ENCODE measurements at places on chromosomes 4 and X.
A peak's percentile ranks its signal among the peaks of the same experiment; 100 is the strongest.

- DNase-seq = no peak
Observed at GRCh38 chrX:135436966-135437866, 15.5 kb downstream of the SMIM10L2A start.

DNA sequence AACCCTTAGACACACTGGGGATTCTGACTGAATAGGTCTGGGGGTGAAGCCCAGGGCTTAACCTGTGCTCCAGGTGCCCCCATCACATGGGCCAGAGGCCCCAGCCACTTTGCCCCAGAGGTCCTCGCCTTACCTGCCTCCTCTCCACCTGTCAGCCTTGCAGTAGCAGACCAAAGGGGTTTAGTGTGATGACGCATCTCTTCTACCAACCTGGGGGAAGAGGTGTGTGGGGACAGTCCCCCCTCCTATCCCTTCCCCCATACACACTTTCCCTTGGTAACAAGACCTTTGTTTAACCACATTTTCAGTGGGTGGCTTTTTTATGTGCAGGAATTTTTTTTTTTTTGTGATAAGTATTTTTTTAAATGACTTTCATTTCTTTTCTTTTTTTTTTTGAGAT is 6.3 kb downstream of the CLCN4 start:
- DNase-seq = no peak

GRCh38 chr4:101356928-101357327 is 9.6 kb upstream of the PPP3CA start:
- DNase-seq = no peak

DNA sequence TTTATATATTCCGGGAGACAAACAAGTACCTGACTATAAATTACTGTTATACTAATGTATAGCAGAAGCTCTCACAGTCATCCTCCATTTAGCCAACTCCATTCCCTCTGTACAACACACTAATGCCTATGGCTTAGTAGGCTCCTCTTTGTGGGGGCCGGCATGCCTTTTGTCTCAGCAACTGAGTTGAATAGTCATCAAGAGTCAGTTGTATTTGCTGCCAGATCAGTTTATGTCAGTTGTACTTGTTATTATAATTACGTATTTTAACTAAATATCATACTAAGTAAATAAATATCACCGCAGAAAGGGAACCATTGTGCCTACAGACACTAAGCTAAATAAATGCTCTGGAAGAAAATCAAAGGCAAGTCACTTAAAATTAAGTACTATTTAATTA is 9.9 kb downstream of the PRMT9 start:
- DNase-seq = no peak

DNA sequence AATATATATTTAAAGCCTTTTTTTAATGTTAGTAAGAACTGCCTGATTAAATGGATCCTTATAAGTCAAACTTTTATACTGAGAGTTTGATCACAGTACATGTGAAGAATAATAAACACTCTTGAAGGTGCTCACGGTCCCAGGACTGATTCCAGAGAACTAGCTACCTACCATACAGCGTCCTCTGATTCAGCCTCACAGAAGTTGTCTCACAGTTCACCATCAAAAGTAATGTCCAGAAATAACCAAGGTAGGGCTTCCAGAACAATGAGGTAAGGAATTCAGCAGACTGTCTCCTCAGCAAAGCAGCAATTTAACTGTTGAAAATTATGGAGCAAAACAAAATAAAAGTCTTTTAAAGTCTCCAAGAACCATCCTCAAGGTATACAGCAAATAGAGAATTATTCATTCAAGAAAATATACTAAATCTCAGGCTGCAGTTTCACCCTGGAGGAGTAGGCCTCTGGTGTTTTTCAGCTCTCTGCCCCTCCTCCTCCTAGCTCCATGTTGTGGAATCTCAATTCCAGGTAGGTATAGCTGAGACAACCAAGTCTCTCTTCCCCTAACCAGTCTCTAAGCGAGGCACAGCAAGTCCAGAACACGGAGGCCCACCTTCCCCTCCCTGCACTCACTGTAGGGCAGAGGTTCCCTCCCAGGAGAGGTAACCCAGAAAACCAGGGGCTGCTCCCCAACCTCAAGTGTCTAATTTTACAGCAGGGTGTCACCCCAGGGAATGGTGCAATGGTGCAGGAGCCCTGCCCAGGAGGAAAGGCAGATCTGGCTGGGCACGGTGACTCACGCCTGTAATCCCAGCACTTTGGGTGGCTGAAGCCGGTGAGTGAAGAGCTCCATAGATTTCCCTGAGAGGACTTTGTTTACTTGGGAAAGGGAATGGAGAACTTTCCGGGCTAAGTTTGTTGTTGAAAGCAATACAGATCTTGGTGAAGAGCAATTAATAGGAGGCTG is 28.6 kb downstream of the FAM241A start:
- no peak for DNase-seq

- no peak for DNase-seq
Observed at GRCh38 chrX:19593690-19594089, 78.4 kb upstream of the MAP3K15 start.

GRCh38 chr4:92235731-92236130 is 68.0 kb upstream of the GRID2 start:
- DNase-seq = no peak

- DNase-seq = no peak
Observed at GRCh38 chrX:155535866-155536265, 76.9 kb downstream of the TMLHE start.

- no peak for DNase-seq
Observed at GRCh38 chr4:95238554-95238953, 310.2 kb downstream of the UNC5C start.

DNA sequence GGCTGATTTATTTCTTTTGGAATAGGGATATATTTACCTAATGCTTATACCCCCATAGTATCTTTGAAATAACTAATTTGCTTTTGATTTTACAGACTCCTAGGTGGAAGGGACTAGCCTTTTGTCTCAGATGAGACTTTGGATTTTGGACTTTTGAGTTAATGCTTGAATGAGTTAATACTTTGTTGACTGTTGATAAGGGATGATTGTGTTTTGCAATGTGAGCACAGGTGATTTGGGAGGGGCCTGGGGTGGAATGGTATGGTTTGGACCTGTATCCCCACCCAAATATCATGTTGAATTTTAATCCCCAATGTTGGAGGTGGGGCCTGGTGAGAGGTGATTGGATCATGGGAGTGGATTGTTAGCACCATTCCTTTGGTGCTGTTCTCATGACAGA is 117.4 kb upstream of the ZC4H2 start:
- no peak for DNase-seq

DNA sequence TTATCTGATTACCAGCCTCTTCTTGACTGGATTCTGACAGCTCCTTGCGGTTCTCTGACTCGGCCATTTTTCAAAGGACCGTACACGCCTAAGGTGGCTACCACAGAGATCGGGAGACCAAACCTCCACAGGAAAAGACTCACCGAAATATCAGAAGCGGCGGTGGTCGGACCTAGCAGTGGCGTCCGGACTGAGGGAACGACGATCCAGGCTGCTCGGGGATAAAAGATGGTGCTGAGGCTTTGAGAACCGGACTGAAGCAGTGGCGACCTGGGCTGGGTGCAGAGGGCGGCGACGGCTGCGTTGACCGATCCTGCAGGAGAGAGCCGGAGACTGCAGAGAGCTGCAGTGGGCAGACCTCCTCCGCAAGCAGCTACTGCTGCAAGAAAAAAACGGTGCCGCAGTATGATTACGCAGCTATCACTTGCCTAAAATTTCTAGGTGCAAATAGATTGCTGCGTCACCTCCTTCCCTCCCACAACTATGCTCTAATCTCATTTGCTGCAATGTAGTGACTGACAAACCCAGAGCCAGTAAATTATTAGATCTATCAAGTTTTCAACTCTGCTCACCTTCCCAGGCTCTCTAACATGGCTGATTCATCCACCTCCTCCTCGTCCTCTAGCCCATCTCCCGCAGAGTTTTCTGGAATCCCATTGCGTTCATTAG is at the start of gene NAP1L2:
Gene NAP1L2 (minus strand): TSS at position 426 of the 669 bp plus-strand sequence. CDS start 359 bp downstream, at position 67.
- DNase-seq = peak; percentile 7

GRCh38 chr4:1369479-1370079 is 22.6 kb downstream of the UVSSA start:
- DNase-seq = no peak

DNA sequence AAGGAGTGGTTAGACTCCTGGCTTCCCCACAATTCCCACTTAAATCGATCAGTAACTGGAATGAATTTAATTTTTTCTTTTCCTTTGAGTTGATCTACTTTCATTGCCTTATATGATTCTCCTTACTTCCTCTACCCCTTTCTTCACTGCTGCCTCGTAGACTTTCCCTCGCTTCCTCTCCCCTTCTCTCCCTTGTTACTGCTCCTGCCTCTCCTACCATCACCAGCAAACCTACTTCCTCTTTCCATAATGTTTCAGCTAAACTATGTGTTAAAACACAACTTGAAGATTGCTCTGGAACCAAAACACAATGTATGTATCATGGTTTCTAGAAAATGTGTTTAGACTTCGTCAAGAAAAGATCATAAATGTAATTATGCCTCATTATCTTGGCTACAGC is 132.0 kb upstream of the TET2 start:
- DNase-seq = no peak

GRCh38 chr4:28310926-28311325 is 1450.3 kb downstream of the STIM2 start:
- no peak for DNase-seq

- DNase-seq = no peak
Observed at GRCh38 chr4:151672996-151673395, 87.8 kb downstream of the GATB start.

DNA sequence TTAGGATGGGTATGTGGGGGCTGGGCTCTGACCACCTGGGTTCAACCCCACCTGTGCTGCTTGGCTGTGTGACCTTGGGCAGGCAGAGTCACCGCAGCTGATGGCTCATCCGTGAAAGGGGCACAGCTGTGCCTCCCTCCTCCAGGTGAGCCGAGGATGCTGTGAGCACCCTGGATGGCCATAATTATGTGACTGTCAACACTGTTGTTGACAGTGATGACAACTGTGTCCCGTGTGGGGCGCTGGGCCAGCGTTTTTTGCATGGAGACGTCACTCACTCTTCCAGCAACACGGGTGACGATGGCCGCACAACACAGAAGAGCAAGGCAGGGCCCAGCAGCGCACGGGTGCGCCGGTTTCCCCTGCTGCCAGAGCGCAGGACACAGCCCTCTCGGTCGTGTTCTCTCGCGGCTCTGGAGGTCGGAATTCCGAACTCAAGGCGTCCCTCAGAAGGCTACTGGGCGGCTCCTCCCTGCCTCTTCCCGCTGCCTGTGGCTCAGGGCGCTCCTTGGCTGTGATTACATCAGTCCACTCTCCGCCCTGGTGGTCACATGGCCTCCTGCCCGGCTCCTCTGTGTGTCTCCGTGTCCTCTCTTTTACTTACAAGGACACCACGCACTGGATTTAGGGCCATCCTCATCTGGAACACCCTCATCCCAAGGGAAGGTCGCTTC is 1.3 kb downstream of the SH3TC1 start:
- DNase-seq = peak; percentile 13

- no peak for DNase-seq
Observed at GRCh38 chr4:132934911-132935310, 214.2 kb upstream of the PCDH10 start.

Data from stimulated activated CD4-positive, alpha-beta T cell treated with anti-CD3 and anti-CD28 coated beads, Interleukin-1b, Interleukin-23, amount 100 ng/mL, for 24 hours (primary cell).